ENCODE measurements at places on chromosomes 4 and X. TPM values are rescaled to one million over a fixed set of nuclear protein-coding genes. Genes with fewer than 3 reads are reported as not detected.

Gene HTN1
- not detected for total RNA-seq

GRCh38 chrX:118239178-118239870, 106.6 kb upstream of the WDR44 start:
- DNase-seq: no peak

Gene AFF2
- total RNA-seq: 1.8 TPM

- DNase-seq: no peak
Measured at GRCh38 chr4:43560047-43560446, 667.5 kb downstream of the GRXCR1 start.

DNA sequence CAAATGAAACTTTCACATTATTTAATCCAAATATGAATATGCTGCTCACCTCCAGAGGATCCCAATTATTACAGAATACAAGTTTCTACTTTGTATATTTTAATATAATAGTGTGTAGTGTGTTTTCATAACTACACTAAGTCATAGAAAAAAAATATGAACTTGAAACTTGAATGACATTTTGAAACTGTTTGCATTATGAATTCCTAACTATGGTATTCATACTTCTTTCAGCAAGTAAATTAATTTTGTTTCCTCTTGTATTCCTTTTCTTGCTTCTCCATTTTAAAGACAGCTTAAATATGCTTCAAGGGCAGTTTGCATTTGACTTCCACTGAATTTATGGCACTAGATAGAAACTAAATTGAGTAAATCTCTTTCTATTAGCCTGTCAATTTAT, 177.1 kb downstream of the BMPR1B start:
- no peak for DNase-seq

DNA sequence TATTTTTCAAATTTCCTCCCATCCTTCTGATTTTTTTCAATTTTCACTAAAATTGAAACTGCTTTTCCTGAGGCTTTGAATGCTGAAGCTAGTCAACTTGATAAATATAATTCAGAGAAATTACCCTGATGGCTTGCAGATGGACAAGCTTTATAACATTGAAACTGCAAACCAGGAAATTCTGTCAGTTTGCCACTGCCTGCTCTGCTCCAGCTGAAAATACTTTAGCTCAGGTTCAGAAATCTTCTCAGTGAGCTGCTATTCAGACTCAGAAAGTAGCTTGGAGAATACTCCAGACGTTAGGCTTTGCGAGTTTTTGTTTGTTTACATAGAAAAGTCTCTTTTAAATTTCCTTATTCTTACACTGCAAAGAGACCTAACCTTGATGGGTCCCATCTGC, 1574.7 kb downstream of the STIM2 start:
- DNase-seq: no peak

GRCh38 chrX:30880058-30880457, 9.0 kb downstream of the TAB3 start:
- no peak for DNase-seq

Gene SPOCK3
- total RNA-seq: not detected

Gene SAGE1
- total RNA-seq: not detected

DNA sequence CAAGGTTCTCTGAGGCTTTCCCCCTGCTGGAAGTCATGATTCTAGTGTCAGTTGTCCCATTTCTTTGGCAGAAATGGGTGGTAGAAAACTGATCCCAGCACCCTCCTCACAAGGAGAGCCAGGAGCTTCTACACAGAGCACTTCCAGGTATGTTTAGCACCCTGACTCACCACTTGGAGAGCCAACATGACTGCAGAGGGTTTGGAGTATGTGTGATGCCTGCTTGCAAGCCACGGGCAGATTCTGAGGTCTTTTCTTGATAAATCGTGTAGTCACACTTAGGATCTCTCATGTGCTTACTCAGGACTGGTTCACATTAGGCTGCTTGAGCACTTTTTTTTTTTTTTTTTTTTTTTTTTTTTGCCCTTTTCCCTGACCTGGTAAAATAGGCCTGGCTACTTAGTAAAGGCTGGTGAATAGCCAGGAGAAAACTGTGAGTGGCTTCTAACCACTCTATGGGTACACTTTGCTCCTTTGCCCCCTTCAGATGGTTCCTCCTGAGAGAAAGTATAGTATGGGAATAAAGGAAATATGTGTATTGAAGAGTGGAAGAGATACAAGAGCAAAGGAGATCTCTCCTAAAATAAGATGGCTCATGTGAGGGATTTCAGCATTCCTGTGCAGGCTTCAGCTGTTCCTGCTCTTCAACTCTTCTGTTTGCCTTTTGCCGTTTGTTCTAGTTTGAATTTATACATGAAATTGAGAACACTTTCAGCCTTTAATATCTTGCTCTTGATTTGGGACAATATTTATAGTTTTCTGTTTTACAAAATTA, 103.6 kb downstream of the EMCN start:
- DNase-seq: no peak

Gene TAF9B
- total RNA-seq: 25.6 TPM

Gene DCLK2
- total RNA-seq: not detected

- DNase-seq: no peak
Measured at GRCh38 chr4:5635826-5636195, 72.5 kb downstream of the EVC2 start.

GRCh38 chr4:70815370-70815769, 24.3 kb downstream of the GRSF1 start:
- DNase-seq: no peak

Gene F11
- total RNA-seq: not detected

DNA sequence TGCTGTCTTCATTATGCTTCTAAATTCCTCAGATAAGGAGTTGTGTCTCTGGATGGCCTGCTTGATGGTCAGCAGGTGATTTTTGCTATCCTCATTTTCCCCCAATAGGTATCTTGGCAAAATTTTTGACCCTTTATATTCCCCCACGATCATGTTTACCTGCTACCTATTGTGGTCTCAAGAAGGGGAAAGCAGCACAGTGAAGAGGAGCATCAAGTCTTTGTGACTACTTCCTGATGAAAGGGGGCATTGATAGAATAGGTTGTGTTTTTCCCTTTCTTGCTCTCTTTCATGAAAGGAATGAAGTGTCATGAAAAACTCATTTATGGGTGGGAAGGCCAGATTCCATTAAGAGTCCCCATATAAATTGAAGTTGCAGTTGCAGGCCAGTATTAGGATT, 153.8 kb downstream of the KLF8 start:
- DNase-seq: no peak

DNA sequence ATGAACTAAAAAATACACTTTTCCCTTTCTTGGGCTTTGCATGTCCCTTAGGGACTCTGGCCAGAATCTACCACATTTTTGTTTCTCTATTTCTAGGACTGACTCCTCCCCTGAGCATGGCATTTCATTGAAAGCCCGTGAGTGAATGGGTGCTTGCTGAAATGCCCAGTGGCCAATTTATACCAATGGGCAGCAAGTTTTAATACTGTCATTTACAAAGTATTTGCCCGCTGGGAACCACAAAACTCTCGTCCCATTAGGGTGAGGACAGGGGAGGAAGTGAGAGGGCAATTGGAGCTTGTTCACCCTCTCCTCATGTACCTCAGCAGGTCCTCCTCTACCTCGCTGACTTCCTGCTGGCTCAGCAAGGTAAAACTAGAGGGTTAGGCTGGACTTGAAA, 1.1 kb downstream of the SRPX2 start:
- no peak for DNase-seq

Gene TMEM31
- total RNA-seq: not detected

DNA sequence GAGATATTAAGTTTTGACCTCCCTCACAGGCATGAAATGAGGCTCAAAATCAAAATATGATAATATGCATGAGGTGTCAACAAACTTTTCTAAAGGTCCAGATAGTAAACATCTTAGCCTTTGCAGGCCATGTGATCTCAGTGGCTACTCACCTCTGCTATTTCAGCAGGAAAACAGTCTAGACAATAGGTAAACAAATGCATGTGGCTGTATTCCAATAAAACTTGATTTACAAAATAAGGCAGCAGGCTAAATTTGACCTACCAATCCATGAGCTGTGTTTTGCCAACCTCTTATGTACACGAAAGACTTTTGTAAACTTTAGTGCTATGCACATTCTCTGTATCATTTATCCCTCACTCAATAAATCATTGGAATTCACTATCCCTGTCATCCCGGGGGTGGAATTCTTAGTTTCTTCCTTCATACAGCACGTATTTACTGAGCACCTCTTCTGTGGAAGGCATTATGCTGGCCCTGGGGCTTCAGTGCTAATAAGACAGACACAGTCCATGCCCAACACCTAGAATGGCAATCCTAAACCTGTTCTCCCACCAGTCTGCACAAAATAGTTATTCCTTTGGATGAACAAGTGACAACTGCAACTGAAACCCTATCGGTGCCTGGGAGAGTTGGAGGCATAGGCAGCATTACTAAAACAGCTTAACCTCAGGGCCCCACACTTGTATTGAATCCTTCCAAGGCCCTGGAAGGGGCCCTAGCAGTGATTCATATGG, 19.9 kb downstream of the MAGEB17 start:
- no peak for DNase-seq

DNA sequence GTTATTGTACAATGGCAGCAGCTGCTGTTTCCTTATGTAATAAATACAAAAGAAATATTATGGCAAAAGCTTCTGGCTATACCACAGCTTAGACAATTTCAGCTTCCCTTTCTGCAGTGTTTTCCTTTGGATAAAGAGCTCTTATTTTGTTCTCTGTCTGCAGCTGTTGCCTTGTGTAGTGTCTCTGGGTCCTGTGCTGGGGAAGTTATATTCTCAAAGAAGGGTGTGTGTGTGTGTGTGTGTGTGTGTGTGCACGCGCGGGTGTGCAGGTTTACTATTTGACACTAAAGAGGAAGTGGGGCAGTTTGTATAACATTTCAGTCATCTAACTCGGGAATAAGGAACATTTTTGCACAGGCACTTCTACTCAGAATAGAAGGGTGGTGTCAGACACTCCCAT, 83.6 kb downstream of the REPS2 start:
- DNase-seq: no peak

GRCh38 chr4:170139764-170140163, 50.0 kb upstream of the AADAT start:
- DNase-seq: no peak

- no peak for DNase-seq
Measured at GRCh38 chr4:121686255-121686654, 10.5 kb downstream of the ANXA5 start.

Gene CENPVL1
- total RNA-seq: not detected

Gene MAPK10
- total RNA-seq: not detected

DNA sequence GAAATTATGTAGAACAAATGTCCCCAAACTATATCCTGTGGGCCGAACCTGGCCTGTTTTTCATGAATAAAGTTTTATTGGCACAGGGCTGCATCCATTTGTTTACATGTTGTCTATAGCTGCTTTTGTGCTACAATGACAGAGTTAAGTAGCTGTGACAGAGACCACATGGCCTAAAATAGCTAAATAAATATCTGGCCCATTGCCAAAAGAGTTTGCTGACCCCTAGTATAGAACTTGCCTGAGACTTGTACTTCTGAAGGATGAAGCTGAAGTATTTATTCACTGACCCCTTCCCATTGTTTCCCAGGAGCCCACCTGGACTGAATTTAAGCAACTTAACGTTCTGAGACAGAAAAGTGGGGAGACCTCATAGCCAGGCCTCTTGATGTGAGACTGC, 325.6 kb downstream of the FRMPD4 start:
- no peak for DNase-seq

GRCh38 chr4:120771907-120772306, 150.6 kb downstream of the PRDM5 start:
- DNase-seq: no peak

DNA sequence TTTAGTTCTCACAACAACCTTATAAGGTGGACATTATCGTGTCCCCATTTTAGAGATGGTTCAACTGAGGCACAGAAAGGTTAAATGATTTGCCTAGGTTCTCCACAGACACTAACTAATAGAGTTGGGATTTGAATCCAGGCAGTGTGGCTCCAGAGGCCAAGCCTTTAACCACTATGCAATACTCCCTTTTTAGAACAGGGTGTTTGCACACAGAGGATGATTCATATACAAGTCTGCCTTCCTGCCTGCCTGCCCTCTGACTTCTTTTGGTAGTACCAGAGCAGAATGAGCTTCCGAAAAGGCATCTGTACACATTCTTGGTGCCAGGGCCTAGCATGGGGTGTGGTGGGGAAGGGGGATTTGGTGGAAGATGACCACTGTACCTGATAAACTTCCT, 150.8 kb upstream of the ARHGEF9 start:
- no peak for DNase-seq

DNA sequence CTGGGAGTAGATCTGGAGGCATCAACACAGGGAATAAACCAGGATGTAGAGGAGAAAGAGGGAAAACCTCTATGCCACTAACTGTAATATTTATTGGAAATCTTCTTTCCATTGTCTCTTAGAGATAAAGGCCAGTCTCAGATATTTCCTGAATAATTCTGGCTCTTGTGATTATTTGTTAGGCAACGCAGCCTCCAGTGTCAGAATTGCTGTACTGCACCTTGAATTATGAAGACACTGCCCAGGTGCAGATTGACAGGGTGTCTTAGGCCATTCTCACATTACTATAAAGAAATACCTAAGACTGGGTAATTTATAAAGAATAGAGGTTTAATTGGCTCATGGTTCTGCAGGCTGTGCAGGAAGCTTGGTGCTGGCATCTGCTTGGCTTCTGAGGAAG, 100.7 kb upstream of the ZDHHC15 start:
- no peak for DNase-seq

DNA sequence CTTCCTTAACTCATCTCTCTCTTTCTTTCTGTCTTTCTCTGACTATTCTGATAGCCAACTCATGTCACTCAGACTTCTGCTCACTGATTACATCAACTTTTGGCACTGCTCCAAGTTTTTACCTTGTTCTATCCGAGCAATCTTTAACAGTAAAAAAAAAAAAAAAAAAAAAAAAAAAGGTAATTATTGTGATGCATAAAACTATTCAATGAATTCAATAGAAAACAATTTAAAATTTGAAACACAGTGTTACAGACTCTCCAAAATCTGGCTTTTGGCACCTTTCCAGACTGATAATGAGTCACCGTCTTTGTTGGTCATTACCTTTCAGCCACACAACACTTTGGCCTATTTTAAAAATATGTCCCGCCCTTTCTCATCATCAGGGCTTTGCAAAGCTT, 229.5 kb downstream of the GALNTL6 start:
- DNase-seq: no peak

GRCh38 chrX:72715546-72715945, 1.4 kb upstream of the PHKA1 start:
- no peak for DNase-seq

DNA sequence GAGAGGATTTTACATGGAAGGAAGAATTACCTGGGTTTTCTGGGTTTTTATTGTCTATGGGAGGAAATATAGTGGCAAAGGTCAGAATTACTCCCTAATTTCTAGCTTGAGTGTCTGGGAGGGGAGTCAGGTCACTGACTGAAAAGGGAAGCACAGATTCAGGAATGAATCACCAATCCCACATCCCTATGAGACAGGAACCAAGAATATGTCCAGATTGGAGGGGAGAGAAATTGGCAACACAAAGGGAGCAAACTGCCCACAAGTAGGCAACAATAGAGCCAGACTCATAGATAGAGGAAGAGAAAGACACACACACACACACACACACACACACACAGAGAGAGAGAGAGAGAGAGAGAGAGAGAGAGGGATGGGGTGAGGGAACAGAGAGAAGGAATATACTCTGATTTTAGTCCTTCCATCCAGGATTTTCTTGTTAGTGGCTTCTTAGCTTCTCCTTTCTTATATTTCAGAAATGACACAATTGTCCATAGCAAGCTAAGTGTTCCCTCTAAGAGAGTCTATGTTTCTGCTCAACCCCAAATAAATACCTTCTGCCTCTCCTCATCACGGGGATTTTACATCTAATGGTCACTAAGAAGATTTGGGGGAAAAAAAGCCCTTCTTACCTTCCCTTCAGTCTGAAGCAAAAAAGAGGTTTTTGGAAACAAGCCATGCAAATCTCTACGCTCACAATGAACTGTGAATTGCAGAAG, 12.0 kb downstream of the P2RY10 start:
- DNase-seq: no peak

Gene MAGEA11
- total RNA-seq: not detected

Gene IL3RA
- total RNA-seq: 6.4 TPM

Measured in activated CD4-positive, alpha-beta T cell treated with anti-CD3 and anti-CD28 coated beads, Interleukin-2, amount 10 ng/mL, durations not matched to agents 7 days and 5 days (primary cell).